Pancreas (tissue), 10 donors: ENCODE measurements at places on chromosomes 5 and 9. TPM values are rescaled to one million over a fixed set of nuclear protein-coding genes. Genes with fewer than 3 reads are reported as not detected.

The POLR3G gene
- 0.71 TPM for total RNA-seq

The WDR38 gene
- not detected for total RNA-seq

DNA sequence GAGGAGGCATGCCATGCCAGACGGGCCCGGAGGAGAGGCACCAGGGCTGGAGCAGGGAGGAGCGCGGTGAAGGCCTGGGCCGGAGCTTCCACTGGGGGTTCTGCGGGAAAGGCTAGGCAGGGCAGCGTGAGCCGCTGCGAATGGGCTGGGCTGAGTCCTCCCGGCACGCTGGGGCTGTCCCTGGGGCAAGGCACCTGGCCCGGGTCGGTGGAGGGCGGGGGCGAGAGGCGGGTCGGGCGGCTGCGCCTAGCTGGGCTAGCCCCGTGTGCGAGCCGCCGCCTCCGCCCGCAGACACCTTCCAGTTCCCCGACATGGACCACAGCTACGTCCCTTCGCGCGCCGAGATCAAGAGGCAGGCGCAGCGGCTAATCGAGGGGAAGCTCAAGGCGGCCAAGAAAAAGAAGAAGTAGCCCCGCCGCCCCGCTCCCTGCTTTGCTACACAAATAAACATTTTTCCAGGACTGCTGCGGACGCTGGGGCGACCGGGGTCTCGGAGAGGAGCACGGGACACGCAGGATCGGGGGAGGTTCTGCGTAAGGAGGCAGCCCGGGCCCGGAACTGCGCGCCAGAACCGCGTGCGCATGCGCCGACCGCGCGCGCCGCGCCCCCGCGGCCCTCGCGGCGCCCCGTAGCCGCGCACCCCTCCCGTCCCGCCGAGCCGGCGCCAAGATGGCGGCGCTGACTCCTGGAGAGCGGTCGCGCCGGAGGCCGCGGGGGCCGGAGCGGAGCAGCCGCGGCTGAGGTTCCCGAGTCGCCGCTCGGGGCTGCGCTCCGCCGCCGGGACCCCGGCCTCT lies at the start of gene RABL6:
Gene RABL6 (plus strand): TSS at position 668 of the 794 bp plus-strand sequence. CDS start 249 bp downstream, outside the sequence.
- no peaks in the 10 kb centered on the region for H3K27me3 ChIP-seq
- peak within 1 kb of the TSS; percentile 94 for H3K4me3 ChIP-seq
- DNase-seq, result peak; percentile 77

DNA sequence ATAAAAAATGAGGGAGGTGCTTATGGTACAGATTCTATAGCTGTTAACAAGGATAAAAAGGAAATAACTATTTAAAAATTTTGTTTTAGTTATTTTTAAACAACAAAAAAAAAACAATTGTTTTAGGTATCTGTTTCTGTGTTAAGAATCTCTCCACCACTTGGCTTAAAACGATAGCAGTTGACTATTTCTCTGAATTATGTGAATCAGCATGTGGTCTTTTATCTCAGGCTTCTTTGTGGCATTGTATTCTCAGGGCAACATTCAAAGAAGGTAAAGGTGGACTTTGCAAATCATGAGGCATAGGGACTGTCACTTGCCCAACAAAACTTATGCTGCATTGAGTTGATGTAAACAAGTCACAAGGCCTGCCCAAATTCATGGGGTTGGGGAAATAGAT lies 55.2 kb downstream of the ERBIN start:
- peaks cover 4% of the 10 kb centered on the region for H3K4me1 ChIP-seq
- H3K4me3 ChIP-seq, result no peak overlapping the region
- H3K36me3 ChIP-seq, result no peaks in the 10 kb centered on the region

DNA sequence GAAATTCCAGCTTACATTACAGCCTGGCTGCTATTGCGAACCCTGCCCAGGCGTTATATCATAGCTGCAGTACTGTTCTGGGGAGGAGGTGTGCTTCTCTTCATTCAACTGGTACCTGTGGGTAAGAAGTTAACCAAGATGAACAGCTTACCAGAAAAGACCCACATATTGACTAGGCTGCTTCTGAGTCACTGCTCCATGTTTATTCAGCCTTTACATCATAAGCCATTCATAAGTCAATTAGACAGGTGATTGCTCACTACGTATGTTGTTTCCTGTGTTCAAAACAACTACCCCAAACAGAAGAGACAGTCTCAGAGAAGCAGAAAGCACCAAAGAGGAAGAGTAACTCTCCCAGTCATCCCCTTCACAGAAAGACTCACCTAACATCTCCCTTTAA lies 34.7 kb upstream of the SLC22A5 start:
- no peak overlapping the region for H3K4me3 ChIP-seq
- no peaks in the 10 kb centered on the region for H3K27me3 ChIP-seq
- H3K27ac ChIP-seq, result no peak overlapping the region
- H3K4me1 ChIP-seq, result no peaks in the 10 kb centered on the region
- H3K36me3 ChIP-seq, result no peaks in the 10 kb centered on the region
